ENCODE measurements at places on chromosomes 6 and 20.
A peak's percentile ranks its signal among the peaks of the same experiment; 100 is the strongest.

DNA sequence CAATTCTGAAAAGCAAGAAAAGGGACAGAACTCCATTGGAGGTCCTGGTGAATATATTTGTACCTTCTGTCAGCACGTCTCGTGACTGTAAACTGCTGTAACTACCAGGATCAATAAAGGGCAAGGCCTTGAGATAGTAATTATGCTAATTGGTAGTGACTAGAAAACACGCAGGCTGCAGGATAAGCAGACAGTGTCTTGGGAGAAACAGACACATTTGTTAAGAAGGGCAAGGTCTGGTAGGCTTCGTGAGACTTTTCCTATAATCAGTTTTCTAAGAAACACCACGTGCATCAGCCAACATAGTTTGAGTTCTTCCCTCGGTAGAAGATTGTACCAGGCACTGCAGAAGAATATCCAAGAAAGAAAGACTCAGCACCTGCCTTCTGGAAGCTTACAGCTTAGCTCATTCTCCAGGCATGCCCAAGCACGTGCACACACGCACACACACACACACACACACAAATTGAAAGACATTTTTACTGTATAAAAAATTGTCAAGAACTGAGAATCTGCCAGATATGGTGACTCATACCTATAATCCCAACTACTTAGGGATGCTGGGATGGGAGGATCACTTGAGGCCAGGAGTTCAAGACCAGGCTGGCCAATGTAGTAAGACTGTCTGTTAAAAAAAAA is 167.0 kb upstream of the SASH1 start:
- no peak for DNase-seq

DNA sequence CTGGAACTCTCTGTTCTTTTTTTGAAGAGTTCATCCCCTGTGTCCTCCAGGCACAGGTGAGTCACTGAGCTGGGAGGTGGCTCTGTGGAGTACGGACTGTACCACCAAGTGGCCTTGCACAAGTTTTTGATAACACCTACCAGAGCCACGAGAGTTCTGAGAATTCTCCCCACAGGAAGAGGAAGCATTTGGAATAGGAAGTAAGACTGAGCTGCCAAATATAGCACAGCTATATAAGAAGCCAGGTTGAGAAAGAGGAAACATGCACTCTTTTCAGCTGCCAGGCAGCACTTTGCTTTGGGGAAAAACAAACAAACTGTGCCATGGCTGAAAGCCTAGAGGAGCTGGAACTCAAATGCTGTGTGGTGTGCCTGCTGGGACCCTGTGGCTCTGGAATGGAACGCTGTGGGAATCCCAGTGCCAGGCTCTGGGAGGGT is 70.8 kb upstream of the RIPOR2 start:
- peak; percentile 20 for DNase-seq

GRCh38 chr6:154515826-154516225 is 5.3 kb upstream of the CNKSR3 start:
- no peak for DNase-seq

DNA sequence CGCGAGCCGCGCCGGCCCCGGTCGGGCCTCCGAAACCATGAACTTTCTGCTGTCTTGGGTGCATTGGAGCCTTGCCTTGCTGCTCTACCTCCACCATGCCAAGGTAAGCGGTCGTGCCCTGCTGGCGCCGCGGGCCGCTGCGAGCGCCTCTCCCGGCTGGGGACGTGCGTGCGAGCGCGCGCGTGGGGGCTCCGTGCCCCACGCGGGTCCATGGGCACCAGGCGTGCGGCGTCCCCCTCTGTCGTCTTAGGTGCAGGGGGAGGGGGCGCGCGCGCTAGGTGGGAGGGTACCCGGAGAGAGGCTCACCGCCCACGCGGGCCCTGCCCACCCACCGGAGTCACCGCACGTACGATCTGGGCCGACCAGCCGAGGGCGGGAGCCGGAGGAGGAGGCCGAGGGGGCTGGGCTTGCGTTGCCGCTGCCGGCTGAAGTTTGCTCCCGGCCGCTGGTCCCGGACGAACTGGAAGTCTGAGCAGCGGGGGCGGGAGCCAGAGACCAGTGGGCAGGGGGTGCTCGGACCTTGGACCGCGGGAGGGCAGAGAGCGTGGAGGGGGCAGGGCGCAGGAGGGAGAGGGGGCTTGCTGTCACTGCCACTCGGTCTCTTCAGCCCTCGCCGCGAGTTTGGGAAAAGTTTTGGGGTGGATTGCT is 1.3 kb downstream of the VEGFA start:
- DNase-seq: peak; percentile 60

DNA sequence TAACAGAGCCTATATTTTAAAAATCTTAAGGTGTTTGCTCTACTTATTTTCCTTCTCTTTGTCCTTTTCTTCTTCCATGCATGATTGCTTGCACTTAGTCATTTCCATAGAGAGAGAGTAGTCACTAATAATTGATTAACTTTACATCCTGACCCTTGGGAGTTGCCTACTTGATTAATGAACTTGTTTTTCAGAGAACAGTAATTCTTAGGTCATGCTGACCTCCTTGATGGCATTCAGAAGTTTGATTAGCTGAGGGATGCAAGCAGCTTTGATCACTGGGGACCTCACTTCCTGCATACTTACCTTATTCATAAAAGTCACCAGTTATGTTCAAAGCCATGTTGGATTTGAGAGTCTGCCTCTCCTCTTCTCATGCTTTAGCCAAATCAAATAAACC is 715.6 kb upstream of the ID4 start:
- no peak for DNase-seq

DNA sequence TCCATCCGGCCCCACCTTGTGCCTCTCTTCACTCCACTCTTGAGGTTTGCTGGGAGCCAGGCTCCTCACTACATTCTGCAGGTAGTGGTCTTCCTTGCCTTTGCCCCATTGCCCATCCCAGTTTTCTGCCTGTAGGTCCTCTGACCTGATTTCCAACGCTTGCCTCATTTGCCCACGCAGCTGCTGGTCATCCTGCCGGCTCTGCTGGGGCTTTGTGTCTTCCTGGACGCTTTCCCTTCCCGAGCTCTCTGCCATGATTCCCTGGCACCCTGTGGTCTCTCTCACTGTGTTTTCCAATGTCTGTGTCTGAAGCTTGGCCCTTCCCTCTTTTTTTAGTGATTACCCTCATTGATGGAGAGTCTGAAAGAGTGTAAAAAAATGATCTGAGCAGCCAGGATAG is 451.6 kb downstream of the UTRN start:
- DNase-seq: no peak

GRCh38 chr20:17663040-17663399 is 19.0 kb downstream of the RRBP1 start:
- DNase-seq: no peak

DNA sequence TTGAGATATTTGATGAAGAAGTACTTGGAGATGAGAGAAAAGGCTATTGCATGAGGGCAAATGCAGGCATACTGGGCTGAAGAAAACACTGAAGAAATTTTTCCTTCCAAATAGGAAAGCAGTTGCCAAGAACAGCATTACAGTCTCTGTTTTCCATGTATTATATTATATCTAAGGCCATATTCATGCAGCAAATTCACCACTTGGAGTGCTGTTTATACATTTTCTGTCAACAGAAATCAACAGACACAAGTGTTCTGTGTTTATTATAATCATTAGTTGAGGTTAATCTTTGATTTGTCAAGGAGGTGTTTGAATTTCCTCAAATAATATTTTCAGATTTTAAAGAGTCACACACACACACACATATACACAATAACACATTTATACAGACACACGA is 268.8 kb upstream of the PLCB4 start:
- no peak for DNase-seq

- DNase-seq: no peak
Observed at GRCh38 chr6:157791450-157791849, 31.6 kb upstream of the SNX9 start.

DNA sequence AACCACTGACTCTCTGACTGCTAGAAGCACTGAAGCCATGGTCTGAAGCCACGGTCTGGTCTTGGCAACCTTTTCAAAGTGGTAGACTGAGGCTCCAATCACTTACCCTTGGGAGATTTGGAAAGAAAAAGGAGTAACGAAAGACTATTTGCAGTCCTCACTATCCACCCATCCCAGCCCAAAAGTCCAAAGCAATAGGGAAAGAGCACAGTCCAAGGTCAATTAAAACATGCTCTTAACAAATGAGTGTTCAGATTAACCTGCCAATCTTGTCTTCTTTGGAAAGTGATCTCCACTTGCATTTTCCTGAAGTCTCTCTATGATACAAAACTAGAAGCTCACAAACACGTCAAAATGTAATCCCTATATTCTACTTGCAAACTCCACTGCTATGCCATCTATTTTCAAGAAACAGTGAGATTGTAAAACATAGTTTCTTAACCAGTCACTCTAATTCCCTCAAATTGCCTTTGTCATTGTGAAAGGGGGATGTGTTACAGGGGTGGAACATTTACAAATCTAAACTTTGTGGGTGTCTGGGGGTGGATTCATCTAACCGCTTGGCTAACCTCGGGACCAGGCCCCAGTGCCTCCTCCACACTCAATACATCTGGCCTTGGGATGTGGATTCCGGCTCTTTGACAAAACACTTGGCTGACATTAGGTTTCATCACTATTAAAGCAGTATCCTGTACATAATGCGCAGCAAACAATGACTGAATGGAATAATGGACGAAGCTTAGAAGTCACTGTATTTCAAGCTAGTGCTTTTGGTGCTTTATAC is 56.4 kb downstream of the B4GALT5 start:
- DNase-seq: no peak

DNA sequence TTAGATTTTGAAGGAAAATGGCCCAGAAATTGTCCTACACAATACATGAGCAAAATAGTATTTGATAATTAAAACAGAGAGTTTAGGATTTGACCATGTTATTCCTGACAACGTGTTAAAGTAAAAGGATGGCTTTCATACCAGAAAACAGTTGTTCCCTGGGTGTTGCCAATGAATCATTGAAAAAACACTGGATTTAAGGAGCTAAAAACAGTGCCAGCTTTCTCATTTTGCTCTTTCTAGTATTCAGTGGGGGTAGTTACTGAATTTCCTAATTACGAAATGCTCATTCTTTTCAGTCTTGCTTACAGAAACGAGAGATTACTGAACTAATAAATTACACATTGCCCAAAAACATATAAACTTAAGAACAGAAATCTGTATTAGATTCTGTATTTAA is 26.6 kb upstream of the SNAP91 start:
- no peak for DNase-seq

DNA sequence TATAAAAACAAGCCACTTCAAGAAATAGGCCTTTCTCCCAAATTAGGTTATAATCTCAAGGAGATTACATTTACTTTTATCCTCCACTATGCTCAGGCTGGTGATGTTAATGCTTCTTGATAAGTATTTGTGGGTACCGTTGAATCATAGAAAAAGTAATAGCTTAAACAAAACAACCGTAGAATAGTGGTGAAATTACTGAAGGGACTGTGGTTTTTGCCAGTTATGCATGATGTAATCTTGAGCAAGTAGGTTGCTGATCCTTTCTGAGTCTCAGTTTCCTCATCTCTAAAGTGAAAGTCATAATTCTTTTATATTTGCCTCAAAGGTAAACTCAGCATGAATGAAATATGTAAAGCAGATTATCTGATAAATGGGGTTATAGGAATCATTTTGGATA is 187.3 kb upstream of the JAG1 start:
- DNase-seq: no peak

DNA sequence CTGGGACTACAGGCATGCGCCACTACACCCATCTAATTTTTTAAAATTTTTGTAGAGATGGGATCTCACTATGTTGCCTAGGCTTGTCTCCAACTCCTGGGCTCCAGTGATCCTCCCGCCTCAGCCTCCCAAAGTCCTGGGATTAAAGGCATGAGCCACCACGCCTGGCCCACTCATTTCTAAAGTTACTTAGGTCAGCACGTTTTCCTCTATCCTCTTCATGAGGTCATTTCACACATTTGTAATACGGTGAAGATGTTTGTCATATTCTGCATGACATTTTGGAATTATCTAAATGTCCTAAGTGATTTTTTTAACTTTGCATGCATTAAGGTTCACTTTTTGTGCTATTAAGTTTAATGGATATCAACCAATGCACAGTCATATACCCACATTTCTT is 11.9 kb upstream of the SOX12 start:
- DNase-seq: no peak

- no peak for DNase-seq
Observed at GRCh38 chr6:137571854-137572253, 77.7 kb upstream of the OLIG3 start.

DNA sequence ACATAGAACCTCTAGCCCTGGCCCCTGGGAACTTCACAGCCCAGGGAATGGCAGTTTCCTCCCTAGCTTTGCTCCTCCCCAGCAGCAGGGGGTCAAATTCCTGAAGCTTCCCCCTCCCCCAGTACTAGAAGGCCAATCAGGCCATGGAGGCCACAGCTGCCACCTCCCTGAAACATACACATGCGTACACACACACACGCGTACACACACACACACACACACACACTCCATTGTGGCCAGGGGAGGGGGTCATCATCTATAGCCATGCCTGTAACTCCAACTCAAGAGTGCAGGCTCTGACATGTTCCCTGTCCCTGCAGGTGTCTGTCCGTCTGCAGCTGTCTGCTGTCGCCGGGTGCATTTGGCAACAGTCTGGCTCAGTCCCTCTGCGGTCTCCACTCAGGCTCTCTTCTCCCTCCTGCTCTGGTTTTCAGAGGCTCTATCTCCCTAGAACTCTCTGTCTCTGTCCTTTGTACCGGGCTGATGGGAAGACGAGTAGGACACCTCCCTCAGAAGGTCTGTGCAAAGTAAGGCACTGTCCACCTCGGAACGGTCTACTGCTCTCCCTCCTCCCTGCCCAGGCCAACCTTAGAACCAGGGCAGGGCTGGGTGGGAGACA is 1.4 kb downstream of the LRFN2 start:
- DNase-seq: no peak

DNA sequence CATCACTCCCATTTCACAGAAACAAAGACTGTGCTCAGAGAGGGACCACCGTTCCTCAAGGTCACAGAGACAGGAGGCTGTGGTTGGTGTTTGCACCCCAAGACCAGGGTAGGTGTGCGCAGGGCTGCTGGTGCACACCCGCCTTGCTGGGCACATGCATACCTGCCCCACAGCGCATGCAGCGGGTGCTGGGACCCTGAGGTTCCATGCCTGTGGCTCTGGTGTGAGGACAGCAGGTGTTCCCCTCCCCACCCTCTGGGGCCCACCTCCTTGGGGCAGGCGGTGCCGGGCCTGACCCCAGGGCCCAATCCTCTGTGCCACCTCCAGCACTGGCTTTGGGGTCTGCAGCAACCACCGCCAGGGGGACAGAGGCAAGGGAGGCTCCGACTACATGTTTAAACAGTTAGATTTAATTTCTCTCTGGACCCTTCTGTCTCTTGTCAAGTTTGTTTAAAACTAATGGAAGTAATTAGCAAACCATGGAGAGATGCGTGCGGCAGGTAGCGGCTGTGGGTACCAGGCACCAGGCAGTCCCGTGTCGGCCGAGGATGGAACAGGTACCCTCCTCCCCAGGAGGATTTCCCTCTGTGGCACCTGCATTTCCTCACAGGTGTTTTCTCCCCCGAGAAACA is 327.8 kb downstream of the TAF4 start:
- no peak for DNase-seq

DNA sequence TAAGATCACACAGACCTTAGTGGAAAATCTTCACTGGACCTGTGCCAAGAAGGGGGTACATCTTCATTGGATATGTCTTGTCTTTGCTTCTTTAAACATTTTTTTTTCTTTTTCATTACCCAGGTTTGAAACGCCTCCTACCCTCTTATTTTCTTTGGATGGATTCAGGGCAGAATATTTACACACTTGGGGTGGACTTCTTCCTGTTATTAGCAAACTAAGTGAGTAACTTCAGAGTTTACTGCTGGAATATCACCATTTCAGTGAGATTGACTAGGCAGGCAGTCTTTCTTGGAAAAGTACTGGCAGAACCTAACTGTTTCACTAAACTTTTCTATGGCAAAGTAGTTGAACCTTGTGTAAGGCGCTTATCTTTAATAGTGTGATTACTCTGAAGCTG is 47.0 kb downstream of the ENPP1 start:
- no peak for DNase-seq

GRCh38 chr20:19338380-19338779 is 125.9 kb downstream of the SLC24A3 start:
- no peak for DNase-seq
